ENCODE measurements at places on chromosomes 3 and 15.

DNA sequence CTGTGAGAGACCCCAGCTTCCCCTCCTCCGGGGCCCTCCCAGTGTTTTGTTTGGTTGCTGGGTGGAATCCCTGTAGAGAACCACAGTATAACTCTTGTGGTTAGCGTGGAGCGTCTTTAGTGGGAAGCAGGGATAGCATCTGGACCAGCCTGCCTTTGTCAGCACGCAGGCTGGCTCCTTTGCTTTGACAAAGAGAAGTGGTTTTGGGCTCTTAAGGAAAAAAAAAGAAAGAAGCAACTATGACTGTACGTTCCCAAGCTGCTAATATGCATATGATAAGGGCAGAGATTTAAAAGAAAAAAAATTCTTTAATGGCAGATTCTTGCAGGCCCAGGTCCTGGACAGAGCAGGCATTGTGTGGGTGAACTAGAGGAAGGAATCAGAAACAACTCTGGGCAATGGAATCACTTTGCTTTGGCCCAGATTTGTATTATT, 340.8 kb upstream of the CTDSPL start:
- no peak for DNase-seq

- no peak for DNase-seq
These were observed 103.1 kb downstream of the LRRK1 start for GRCh38 chr15:101022306-101022705.

DNA sequence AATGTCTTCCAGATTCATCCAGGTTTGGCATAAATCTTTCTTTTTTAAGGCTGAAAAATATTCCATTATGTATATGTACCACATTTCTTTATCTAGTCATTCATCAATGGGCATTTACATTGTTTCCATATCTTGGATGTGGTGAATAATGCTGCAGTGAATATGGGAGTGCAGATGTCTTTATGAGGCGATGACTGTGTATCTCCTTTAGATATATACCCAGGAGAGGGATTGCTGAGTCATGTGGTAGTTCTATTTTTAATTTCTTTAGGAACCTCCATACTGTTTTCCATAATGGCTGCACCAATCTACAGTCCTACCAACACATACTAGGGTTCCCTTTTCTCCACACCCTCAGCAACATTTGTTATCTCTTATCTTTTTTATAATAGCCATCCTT, 96.3 kb downstream of the LRRC28 start:
- DNase-seq = no peak

- DNase-seq = no peak
These were observed 82.6 kb upstream of the CSPG5 start for GRCh38 chr3:47661121-47661752.

DNA sequence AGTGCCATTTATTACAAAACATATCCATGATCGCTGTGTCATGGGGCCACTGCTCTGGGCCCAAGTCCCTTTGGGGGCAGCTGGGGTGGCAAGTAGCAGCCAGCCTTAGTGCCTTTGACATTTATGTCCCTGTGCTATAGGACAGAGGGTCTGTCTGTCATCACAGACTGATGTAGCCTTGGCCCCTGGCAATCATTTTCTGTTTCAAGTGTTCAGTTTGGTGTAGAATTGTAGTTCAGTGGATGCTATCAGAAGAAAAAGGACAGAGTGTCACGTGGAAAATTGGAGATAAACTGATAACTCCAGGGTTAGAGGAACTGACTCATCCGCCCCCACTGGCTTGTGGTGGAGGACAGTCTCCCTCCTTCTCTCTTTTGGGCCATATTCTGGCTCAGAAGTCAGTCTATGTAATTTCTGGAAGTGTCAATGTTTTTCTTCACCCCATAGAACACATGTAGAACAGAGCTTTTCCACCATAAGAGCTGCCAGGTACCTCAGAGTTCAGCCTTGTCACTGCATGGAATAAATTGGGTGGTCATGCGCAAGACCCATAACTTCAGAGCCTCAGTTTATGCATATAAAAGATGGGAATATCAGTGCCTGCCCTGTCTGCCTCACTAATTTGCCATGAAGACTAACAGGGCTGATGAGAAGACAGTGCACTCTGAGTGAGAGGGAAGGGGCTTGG, 4.5 kb upstream of the MRPS22 start:
- no peak for DNase-seq

DNA sequence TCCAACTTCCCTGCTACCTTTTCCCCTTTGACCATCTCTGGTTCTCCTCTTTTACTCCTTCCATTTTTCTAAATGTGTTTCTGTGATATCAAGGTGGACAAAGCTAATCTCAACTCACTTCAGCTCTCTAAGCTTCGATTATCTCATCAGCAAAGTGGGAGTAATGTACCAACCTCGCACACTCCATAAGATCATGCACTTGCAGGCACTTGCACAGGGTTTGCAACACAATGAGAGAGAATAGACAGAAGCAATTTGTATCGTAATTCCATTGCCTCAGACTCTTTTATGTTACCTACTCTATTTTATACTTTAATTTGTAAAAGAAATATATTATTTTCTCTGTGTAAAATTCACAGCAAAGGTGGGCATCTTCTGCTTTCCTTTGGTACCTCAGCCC, 7.0 kb upstream of the POLQ start:
- no peak for DNase-seq

DNA sequence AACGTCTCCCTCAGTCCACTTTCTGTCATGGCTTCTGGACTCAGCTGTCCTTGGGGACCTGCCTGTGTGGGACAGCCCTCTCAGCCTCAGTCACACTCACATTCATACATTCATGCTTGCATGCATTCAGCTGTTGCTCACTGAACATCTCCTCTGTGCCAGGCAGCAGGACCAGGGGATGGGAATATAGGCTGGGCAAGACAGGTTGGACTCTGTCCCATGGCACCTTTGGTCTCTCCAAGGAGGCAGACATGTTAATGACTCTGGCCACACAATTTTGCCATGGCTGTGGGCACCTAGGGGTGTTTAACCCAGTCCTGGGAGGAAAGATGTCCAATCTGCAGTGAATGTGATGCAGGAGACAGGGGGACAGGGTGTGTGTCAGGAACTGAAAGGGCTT, 7.8 kb upstream of the DNAH1 start:
- no peak for DNase-seq

DNA sequence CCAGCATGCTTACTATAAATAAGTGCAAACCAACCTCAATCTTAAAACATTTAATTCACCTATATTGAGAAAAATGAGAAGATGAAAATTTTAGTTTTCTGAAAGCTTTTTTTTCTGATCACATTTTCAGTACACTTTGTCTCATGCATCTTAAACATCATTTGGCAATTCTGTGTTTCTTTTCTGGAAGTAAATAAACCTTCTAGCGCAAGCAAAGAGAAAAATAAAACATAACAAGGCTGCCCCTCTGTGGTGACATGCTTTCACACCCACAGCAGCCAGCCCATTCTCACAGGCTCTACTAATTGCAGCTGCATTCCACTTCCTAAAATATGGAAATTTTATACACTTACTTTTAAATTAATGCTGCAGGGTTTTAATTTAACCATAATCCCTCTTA, 90.1 kb downstream of the NEK10 start:
- no peak for DNase-seq

GRCh38 chr3:45026957-45027356, 854 bp downstream of the CLEC3B start:
- DNase-seq = no peak

GRCh38 chr3:143084856-143085731, 34.5 kb upstream of the CHST2 start:
- no peak for DNase-seq

DNA sequence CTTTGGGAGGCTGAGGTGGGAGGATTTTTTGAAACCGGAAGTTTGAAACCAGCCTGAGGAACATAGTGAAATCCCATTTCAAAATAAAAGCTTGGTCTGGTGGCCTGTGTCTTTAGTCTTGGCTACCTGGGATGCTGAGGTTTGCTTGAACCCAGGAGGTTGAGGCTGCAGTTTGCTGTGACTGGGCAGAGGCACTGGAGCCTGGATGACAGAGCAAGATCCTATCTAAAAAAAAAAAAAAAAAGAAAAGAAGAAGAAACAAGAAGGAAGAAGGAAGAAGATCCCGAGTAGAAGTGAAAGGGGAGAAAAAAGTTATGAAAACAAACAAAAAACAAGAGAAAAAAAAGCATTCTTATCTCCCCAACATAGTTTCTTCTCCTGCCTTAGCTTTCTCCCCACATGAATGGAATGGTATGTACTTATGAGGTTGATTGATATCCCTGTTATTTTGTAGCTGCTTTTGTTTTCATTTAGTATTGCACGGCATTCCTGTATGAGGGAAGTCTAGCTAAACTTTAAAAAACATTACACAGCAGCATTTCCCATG, 42.4 kb downstream of the TMEM40 start:
- DNase-seq = no peak

Measured in progenitor cell of endocrine pancreas (in vitro differentiated cells).